ENCODE measurements at places on chromosomes 6 and 20. TPM values are rescaled to one million over a fixed set of nuclear protein-coding genes. Genes with fewer than 3 reads are reported as not detected.

The GTF3C6 gene
- total RNA-seq: 47.9 TPM

The BPIFA1 gene
- not detected for total RNA-seq

The EFCAB8 gene
- total RNA-seq: under 0.01 TPM

The HEY2 gene
- 0.05 TPM for total RNA-seq

The REPS1 gene
- total RNA-seq: 8.6 TPM

The TRAPPC3L gene
- total RNA-seq: not detected

The CENPQ gene
- total RNA-seq: 4.8 TPM

The FOXA2 gene
- not detected for total RNA-seq

The TDRD6 gene
- total RNA-seq: 0.05 TPM

The CDC40 gene
- 19.6 TPM for total RNA-seq

The TGM3 gene
- not detected for total RNA-seq

The ATP9A gene
- 22.3 TPM for total RNA-seq

The HLA-DMB gene
- total RNA-seq: not detected

The COX4I2 gene
- not detected for total RNA-seq

The SIRPB1 gene
- 2.1 TPM for total RNA-seq

The DOK5 gene
- 19.8 TPM for total RNA-seq

The KATNA1 gene
- total RNA-seq: 32.5 TPM

The DYNLRB1 gene
- total RNA-seq: 34.7 TPM

The CGA gene
- not detected for total RNA-seq

The TMEM74B gene
- total RNA-seq: not detected

The RCAN2 gene
- not detected for total RNA-seq

The CST4 gene
- total RNA-seq: not detected

The TNF gene
- total RNA-seq: under 0.01 TPM

The WFDC2 gene
- not detected for total RNA-seq

The MPIG6B gene
- not detected for total RNA-seq

The DDO gene
- total RNA-seq: 0.23 TPM

The SPATS1 gene
- not detected for total RNA-seq

The MYH7B gene
- total RNA-seq: not detected

The GSTA3 gene
- total RNA-seq: not detected

All from smooth muscle cell of the umbilical artery (primary cell).